ENCODE measurements at places on chromosomes 1 and 21. TPM values are rescaled to one million over a fixed set of nuclear protein-coding genes. Genes with fewer than 3 reads are reported as not detected.

GRCh38 chr1:242427519-242427918, 97.0 kb downstream of the PLD5 start:
- DNase-seq = peak; percentile 35

DNA sequence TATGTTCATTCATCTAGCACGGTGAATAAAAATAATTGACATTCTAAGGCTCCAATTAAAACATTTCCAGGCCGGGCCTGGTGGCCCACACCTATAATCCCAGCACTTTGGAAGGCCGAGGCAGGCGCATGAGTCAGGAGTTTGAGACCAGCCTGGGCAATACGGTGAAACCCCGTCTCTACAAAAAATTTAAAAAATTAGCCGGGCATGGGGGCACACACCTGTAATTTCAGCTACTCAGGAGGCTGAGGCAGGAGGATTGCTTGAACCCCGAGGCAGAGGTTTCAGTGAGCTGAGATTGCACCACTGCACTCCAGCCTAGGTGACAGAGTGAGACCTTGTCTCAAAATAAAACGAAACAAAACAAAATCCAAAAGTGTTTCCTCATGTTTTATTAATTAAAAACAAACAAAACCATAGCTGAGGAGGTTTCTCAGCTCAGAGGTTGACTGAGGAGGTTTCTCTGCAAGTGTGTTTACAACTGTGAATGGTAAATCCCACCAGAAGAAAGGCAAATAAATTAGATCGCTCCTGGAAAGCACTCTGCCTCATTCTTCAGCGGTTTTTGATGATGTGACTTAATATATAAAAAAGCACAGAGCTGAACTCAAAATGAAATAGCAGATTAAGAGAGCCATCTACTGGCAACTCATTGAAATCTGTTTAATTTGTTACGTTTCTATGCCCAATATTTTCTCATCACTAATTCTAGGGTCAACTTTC, 37.7 kb upstream of the ATG4C start:
- peak; percentile 53 for DNase-seq

GRCh38 chr1:7223334-7224080, 438.3 kb downstream of the CAMTA1 start:
- no peak for DNase-seq

DNA sequence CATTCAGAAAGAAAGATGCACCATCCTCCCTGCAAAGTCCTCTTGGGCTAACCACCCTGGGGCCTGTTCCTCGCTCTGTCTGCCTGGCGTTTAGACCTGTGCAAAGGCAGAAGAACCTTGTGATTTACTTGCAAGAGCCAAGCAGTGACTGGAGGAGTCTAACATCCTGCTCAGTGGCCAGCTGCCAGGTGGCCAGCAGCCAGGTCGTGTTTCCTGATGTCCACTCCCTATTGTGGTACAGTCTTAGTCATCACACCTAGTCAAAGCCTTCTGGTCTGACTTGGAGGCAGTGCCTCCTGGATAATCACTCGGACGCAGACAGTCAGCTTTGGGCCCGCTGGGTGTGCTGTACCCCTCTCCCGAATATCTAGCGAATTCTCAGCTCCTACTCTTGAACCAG, 118.1 kb downstream of the PGBD5 start:
- no peak for DNase-seq

GRCh38 chr1:234737967-234738314, 128.0 kb upstream of the IRF2BP2 start:
- no peak for DNase-seq

The CCDC27 gene
- polyA plus RNA-seq = 0.14 TPM

DNA sequence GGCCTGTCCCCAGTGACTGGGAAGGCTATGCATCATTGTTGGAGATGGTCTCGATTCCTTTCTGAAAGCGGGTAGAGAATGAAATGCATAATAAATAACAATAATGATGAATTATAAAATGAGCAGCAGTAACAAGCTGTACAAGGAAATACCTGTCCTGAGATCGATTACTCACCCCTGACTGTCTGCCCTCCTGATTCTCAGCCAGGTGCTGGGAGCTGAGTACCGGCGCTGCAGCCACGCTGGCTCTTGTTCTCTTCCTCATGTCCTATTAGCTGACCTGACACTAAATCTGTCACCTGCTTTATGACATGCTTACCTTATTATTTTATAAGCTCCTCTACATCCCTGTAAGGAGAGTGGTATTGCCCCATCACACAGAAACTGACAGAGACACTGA, 3.4 kb downstream of the AGPAT3 start:
- DNase-seq = no peak

GRCh38 chr1:11851180-11851579, 3.6 kb upstream of the NPPA start:
- no peak for DNase-seq

- DNase-seq = peak; percentile 74
Observed at GRCh38 chr1:100038660-100039287, 69.0 kb downstream of the SLC35A3 start.

GRCh38 chr1:67773462-67773861, 59.8 kb downstream of the GNG12 start:
- DNase-seq = no peak

The TOR1AIP1 gene
- 47.5 TPM for polyA plus RNA-seq

GRCh38 chr1:4674676-4675075, 20.3 kb downstream of the AJAP1 start:
- DNase-seq = no peak

- DNase-seq = no peak
Observed at GRCh38 chr1:163922743-163923201, 601.0 kb downstream of the NUF2 start.

The LHX8 gene
- not detected for polyA plus RNA-seq

- DNase-seq = no peak
Observed at GRCh38 chr1:29176576-29176975, 5.1 kb downstream of the SRSF4 start.

- DNase-seq = no peak
Observed at GRCh38 chr1:110394493-110394820, 3.6 kb upstream of the SLC16A4 start.

GRCh38 chr1:209756615-209757445, 977 bp downstream of the TRAF3IP3 start:
- DNase-seq = no peak

GRCh38 chr1:2088458-2088857, 38.2 kb downstream of the PRKCZ start:
- DNase-seq = no peak

The REG4 gene
- not detected for polyA plus RNA-seq

- DNase-seq = no peak
Observed at GRCh38 chr1:14689996-14690615, 91.6 kb downstream of the KAZN start.

- DNase-seq = no peak
Observed at GRCh38 chr1:162697140-162697895, 65.1 kb downstream of the DDR2 start.

DNA sequence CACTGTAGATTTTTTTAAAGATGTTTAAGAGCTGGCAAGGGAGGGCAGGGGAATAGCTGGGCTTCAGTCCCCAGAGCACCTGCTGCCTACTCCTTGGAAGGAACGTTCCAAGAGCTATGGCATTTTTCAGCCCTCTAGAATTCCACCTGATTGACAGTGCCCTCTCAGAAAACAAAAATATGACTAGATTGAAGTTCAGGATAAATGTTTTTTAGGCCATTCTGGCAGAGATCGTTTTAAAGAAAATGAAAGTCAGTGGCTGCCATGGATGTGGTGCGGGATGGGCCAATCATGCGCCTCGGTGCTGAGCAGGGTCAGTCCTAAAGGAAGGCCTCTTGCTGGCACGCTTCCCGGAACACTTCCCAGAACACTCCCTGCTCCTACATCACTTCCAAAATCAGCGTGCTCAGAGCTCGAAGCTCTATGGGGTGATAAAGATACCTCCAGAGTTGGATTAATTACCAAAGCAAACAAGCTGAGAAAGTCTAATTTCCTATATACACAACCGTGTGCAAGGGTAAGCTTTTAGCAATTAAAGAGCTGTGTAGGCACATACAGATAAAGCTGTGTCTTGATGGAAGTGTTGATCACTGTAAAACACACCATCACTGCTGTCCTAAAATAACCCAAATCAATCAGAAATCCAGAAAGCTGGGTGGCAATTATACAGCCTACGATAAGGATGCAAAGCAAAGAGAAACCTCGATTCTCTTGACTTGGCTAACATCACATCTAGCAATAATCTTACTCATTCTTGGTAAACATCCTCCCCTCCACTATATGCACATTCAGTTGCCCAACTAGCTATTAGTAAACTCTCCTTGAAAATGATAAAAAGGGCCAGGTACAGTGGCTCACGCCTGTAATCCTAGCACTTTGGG, 34.6 kb downstream of the TGFBR3 start:
- DNase-seq = peak; percentile 92

The PBX1 gene
- polyA plus RNA-seq = 55.4 TPM

Measured in hindlimb muscle (tissue), 1 donor.